ENCODE measurements at places on chromosomes 7 and 10.

- peak; percentile 60 for DNase-seq
Observed at GRCh38 chr10:70758757-70759514, 26.2 kb downstream of the TBATA start.

DNA sequence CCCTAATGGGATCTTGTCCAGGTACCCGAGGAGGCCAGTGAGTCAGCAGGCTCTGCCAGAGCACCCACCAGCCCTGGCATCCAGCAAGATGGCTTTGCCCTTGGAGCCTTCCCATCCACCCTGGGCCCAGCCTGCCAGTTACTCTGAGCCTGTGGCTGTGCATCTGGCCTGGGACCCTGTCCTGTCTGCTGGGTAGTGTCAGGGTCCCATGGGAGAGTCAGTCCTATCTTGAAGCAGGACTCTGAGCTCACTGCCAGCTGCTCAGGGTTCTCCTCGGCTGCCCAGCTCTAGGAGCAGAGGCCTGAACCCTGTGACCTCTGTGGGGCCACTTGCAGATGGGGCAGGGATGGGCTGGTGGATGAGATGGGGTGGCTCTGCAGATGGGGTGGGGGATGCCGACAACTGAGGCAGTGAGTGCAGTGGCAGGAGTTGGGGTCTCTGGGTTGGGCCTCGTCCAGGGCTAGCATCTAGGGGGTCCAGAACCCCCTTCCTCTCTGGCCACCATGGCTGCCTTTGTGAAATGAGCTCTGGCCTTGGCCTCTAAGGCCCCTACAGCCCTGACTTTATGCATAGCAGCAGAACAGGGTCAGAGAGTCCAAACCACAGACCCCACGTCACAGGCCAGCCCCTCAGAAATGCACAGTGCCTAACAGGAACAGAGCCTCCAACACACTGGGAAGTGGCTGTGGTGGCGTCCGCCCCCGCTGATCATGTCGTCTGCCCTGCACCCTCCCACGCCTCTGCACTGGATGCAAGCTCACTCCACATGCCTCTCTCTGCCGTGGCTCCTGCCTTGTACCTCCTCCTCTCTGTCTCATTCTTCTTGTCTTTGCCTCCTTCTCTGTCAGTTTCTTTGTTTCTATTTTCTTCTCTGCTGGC is 88.1 kb upstream of the RET start:
- DNase-seq: peak; percentile 20

DNA sequence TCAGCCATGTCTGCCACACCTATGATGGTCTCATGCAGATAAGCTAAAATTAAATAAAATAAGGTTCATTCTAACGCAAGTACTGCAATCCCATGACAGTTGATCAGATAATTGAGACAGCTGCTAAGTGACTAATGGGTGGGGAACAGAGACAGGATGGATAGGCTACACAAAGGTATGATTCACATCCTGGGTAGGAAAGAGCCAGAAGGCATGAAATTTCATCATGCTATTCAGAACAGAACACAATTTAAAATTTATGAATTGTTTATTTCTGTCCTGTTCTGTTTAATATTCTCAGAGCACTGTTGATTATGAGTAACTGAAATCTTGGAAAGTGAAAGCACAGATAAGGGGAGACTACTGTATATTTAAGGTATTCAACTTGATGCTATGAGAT is 381.8 kb upstream of the SORCS1 start:
- DNase-seq: no peak

GRCh38 chr7:2814186-2814945 is 29.7 kb downstream of the GNA12 start:
- no peak for DNase-seq

DNA sequence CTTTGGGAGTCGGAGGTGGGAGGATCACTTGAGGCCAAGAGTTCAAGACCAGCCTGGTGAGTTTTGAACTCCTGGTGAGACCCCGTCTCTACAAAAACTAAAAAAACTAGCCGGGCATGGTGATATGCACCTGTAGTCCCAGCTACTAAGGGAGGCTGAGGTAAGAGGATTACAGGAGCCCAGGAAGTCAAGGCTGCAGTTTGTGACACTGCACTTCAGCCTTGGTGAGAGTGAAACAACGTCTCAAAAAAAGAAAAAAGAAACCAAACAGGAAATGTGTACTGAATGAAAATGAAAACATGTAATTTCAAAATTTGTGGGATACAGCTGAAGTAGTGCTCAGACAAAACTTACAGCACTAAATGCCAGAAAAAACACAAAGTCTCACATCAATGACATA is 7.6 kb downstream of the ARHGAP12 start:
- DNase-seq: no peak

DNA sequence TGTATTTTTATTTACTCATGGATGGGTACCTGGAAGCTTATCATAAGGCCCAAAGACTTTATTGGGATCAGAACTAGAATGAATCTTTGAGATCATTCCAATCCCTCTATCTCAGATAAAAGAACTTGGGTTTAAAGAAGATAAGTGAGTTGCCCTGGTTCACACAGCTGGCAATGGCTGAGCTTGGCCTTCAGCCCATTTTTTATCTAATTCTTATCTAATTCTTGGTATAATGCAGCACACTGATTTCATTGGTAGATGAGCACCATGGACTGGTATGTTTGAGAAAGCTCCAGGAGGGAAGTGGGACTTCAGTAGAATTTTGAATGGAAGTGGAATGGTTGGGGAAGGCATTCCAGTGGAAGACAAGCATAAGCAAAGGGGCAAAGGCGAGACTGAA is 558.9 kb downstream of the REEP3 start:
- DNase-seq: no peak

- DNase-seq: no peak
Observed at GRCh38 chr10:118865998-118866693, 111.4 kb upstream of the CACUL1 start.

GRCh38 chr7:16086743-16087142 is 334.6 kb downstream of the CRPPA start:
- no peak for DNase-seq

- DNase-seq: no peak
Observed at GRCh38 chr10:65032867-65033769, 1511.9 kb downstream of the REEP3 start.

GRCh38 chr10:75718991-75719390 is 287.6 kb downstream of the LRMDA start:
- DNase-seq: no peak

DNA sequence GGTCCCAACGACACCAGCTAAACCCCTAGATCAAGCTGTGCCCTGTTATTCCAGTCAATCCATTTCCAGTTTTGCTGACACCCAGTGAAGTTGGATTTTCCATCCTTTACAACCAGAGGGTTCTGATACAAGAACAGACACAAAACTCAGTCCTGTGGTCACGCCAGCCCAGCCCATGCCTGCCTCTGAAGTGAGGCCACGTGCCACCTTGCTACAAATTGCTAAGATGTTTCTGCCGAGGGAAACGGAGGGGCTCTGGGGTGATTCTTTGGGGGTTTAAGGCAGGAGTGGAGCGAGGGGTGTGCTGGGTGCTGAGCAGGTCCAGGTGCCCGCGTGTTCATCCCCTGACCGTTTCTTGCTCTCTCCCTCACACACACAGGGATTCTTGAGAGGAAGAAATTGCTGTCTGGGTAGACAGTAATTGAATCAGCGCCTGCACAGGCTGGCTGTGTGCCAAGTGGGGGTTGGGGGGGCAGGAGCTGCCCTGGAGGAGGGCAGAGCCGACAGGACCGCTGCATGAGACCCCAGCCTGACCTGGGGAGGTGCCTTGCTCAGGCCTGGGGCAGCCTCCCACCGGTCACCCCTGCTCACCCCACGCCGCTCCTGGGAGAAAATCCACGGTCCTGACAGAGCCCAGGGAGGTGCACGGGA is 38.1 kb downstream of the ADAP1 start:
- DNase-seq: no peak

GRCh38 chr7:123410273-123410904 is 124.0 kb downstream of the IQUB start:
- DNase-seq: peak; percentile 40

DNA sequence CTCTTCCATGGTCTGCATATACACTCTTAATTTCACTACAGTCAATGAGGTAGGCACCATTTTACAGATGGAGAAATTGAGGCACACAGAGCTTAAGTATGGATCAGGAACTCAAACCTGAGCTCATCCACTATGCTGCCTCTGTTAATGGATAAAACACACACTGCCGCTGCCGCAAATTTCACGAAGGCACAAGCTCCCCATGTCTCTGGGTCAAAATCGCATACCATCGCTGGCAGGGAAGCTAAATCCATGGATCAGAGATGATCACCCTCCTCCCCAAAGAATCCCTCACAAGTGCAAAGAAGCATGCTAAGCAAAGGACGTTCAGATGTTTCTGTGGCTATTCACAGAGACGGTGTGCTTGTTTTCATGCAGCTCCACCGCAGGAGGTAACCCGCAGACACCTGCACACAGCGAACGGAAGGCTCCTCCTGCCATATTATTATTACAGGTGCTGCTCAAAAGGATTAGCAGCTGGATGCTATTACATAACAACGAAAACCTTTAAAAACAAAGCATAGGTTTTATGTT is 109.3 kb downstream of the UBE2H start:
- no peak for DNase-seq

DNA sequence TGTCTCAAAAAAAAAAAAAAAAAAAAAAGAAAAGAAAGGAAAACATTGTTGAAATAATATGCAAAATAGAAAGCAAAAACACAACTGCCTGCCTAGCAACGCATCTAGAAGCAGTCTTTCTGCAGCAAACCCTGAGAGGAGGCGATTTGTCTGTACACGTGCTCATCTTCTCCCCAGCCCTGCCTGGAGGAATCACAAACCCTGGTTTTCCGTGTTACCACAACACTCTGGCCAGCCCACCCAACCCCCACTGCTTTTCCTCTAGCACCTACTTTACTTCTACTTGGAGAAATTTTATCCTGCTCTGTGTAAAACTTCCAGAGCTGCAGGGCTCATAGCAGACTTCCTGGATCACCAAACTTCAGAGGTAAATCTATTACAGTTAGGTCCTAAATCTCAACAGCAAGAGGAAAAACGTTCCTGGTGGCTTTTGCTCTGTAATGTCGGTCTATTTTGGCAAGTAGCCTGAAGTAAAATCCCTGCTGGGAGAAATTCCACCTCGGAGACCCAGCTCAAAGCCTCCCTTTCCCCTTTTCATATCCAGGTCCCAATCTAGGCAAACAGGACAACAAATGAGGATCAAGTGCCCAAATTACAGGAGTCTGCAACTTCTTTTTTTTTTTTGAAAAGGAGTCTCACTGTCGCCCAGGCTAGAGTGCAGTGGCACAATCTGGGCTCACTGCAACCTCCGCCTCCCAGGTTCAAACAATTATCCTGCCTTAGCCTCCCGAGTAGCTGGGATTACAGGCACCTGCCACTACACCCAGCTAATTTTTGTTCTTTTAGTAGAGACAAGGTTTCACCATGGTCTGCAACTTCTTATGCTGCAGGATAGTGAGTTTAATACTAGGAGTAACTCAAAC is 91.6 kb downstream of the DNMBP start:
- peak; percentile 69 for DNase-seq

DNA sequence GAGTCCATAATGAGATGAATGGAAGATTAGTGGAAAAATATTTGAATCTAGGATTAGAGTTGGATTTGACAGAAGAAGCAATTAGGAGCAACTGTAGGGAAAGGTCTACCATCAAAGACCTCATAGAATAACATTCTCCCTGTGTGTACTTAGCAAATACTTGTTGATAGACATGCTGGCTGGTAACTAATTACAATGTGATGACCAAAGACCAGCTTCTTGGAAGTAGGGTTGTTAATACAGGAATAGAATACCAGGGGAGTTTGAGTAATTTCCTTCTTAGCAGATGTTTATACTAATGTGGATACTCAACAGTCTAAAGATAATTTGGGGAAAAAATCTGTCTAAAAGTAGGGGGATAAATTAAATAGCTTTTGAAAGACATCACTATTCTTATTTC is 357.5 kb upstream of the BMPER start:
- no peak for DNase-seq

GRCh38 chr7:33904681-33905388 is 504 bp upstream of the BMPER start:
- DNase-seq: peak; percentile 36

GRCh38 chr10:97154781-97155180 is 31.0 kb downstream of the SLIT1 start:
- DNase-seq: no peak

GRCh38 chr10:92239151-92239599 is 51.7 kb downstream of the CPEB3 start:
- DNase-seq: peak; percentile 25

GRCh38 chr10:35399414-35400009 is 63.2 kb downstream of the CCNY start:
- DNase-seq: no peak

- DNase-seq: no peak
Observed at GRCh38 chr10:124706462-124707143, 37.6 kb downstream of the FAM53B start.

DNA sequence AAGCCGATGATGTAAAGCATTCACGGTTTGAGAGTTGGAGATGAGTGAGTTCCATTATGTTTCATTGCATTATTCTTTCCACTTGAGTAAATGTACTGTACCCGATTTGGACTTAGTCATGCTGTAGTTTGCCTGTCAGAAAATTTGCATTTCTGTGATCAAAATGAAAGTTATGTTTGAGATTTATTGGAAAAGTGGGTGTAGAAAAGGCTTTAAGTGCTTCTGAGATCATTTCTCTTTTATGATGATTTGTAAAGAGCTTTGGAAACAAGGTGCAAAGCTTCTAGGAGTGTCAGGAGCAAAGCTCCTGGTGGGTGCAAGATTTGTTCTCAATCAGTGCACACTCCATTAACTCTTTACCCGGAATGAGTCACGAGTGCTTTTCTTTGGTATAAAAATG is 204.1 kb upstream of the POM121L12 start:
- DNase-seq: no peak

GRCh38 chr7:30846378-30846777 is 65.3 kb upstream of the AQP1 start:
- no peak for DNase-seq

GRCh38 chr10:128489324-128490247 is 363.4 kb upstream of the MKI67 start:
- no peak for DNase-seq

DNA sequence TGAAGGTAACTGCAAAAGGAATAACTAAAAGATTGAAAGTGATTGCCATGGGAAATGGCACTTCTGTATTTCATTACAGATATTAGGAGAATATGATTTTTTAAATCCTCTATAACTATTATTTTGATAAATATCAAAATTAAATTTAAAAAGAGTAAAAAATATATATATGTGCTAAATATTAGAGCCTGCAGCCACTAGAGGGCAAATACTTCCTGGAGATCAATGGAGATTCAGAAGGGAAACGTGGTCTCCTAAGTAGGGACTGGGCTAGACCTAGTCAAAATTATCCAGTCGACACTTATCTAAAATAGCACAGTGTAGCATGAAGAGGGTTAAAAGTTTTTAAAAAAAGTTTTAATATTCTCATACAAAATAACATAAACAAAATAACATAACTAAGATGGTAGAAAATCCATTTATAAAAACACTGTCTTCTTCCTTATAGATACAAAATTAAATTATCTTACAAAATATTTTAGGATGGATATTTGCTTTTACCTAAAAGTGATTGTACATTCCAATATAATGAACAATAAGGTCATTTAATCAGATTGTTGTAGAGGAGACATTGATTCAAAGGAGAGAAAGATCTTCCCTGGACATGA is 434.3 kb downstream of the MDFIC start:
- DNase-seq: no peak

All from right renal pelvis (tissue), 4 donors.